ENCODE measurements at places on chromosomes 5 and 9.

DNA sequence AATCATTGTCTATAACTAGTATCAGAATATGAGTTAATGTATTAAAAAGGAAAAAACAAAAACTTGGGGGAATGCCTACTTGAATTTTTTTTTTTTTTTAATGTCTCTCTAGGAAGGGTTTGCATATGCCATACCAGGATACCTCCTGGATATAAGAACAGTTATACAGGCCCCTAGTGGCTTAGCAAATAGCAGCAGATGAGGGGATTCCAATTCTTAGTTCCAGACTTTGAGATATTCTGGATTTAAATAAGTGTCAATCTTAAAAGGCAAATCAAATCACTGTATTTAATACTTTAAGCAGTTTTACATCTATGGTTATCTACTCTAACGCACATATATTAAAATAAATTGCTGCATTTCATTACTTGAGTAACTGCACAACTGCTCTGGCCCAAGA, 1055.5 kb upstream of the DMAC1 start:
- DNase-seq: no peak

- no peak for DNase-seq
These were observed 449.2 kb upstream of the ACTBL2 start for GRCh38 chr5:57931807-57932206.

DNA sequence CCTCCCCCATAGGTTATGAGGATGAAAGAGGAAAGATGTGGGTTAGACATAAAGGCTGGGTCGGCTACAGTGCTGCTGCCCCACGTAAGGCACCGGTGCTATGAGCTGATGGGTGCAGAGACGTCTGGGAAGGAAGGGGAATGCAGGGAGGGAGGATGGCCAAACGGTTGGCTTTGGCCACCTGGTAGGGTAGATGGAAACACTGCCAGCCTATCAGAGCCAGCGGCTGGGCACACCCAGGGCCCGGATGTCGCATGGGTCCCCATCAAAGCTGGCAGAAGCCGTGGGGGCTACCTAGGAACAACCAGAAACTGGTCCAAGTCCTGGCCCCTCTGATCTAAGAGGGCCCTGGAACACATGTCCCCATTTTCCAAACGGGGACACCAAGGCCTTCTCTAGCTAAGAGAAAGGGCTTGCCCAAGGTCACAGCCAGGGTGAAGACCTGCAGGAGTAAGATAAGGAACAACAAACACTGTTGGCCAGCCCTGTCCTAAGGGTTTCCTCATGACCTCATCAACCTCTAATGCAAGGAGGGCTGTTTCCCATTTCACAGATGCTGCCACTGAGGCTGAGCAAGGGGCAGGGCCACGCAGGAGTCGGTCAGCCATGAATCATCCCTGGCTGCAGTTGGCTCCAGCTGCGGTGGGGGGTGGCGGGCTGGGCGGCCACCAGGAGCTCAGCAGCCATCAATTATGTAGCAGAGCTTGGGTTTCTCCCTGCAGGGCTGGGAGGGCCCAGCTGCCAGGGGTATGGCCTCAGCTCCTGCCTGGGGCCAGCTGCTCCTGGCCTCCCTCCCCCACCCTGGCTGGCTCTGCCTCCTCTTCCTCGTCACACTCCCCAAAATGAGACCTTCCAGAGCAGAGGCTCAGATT, 4.9 kb downstream of the SH3GLB2 start:
- peak; percentile 63 for DNase-seq

- no peak for DNase-seq
These were observed 107.3 kb downstream of the ZDHHC21 start for GRCh38 chr9:14585730-14586473.

- no peak for DNase-seq
These were observed 435.7 kb downstream of the MAT2B start for GRCh38 chr5:163941079-163941478.

DNA sequence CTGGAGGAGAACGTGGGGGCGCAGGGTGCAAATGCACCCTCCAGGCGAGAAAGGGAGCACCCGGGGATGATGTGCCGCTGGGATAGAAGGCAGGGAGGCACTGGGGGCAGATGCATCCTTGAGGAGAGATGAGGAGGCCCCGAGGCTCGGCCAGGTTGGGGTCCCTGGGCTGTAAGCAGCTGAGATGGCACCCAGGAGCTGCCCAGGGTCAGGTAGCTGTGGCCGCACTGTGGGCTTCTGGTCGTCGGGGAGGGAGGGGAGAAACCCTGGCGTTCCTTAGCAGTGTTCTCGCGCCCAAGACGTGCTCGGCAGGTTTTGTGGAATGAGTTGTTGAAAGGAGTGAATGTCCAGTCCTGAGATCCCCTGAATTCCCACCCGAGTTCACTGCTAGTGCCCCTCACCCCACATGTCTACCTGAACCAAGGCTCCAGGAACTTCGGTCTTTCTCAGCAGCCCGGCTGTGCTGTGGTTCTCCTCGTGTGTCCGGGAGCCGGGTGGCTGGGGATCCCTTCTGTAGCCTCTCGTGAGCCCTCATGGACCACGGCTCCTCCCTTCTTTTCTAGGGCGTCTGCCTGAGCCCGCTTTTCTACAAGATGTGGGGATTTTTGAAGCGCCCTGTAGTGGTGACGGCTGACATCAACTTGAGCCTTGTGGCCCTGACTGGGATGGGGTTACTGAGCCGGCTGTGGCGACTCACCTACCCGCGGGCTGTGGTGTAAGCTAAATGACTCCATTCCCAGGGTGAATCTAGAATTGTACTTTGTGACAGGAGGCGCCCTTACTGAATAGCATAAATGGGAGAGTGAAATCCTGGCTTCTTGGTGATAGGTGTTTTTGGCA, 1.1 kb downstream of the POMT1 start:
- peak; percentile 43 for DNase-seq

DNA sequence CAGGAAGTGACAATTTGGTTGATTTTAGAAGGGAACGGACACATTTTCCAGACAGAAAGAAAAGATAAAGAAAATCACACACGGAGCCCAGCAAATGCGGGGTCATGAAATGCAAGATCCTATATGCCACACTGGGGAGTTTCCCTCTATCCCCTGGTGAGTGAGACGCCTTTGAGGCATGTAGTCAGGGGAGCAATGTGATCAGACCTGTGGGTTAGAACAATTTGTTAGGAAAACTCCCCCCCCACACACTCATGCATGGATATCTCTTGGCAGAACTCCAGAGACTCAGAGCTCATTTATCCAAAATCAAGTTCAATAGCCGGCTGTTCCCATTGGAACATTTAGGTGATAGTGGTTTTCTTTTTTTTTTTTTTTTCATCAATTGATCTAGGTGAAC, 71.7 kb upstream of the TRIO start:
- DNase-seq: no peak

- DNase-seq: no peak
These were observed 179.8 kb downstream of the PBX3 start for GRCh38 chr9:125926936-125927335.

GRCh38 chr5:122291000-122291901, 20.8 kb upstream of the SNCAIP start:
- no peak for DNase-seq

GRCh38 chr5:168316139-168316578, 24.7 kb downstream of the WWC1 start:
- DNase-seq: peak; percentile 1

GRCh38 chr9:109027176-109027575, 13.9 kb upstream of the CTNNAL1 start:
- DNase-seq: no peak

- no peak for DNase-seq
These were observed 191.6 kb downstream of the C9orf152 start for GRCh38 chr9:110016340-110016739.

DNA sequence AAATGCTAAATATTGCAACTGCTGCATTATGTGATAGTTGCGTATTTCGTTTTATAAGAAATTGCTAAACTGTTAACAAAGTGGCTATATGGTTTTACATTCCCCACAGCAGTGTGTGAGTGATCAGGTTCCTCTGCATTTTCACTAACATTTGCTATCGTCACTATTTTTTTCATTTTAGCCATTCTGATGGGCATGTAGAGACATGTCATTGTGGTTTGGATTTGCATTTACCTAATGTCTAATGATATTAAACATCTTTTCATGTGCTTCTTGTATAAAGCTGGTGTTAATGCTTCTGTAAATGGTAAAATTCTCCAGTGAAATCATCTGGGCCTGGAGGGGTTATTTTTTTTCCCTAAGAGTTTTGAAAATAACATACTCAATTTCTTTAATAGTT, 61.6 kb downstream of the ERCC6L2 start:
- no peak for DNase-seq

- DNase-seq: no peak
These were observed 13.8 kb downstream of the GZMK start for GRCh38 chr5:55037890-55038289.

DNA sequence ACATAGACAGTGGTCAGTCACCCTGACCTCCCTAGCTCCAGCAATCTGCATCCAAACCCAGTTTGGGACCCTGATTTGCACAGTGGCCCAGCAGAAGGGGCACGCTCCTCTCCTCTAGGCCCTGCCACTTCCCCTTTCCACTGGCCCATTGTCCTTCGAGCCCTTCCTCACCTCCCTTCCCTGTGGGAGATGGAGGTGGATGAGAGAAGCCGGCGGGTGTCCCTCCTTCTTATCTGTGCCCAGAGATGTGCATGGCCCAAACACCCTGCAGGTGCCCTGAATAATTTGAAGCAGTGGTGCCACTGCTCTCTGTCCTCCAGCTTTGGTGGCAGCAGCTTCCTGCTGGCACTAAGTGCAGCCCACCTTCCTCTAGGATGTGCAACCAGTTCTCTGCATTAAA, 140.0 kb downstream of the BARX1 start:
- DNase-seq: no peak

DNA sequence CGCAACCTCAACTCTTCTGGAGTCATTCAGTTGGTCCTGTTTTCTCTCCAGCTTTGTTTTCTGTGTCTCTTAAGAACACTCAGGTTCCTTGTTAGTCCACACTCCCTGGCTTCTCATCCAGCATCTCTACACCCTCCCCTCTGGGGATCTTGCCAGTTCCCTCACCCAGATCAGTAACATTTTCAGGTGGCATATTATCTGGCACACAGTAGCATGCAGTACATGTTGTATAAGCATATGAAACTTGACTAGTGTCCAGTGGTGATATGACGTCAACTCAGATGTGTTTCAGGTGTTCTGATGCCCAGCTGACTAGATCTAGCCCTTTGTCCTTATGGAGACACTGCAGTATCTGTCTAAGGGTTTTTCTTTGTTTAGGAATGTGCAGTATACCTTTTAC, 184.3 kb downstream of the ARHGAP26 start:
- DNase-seq: peak; percentile 10

DNA sequence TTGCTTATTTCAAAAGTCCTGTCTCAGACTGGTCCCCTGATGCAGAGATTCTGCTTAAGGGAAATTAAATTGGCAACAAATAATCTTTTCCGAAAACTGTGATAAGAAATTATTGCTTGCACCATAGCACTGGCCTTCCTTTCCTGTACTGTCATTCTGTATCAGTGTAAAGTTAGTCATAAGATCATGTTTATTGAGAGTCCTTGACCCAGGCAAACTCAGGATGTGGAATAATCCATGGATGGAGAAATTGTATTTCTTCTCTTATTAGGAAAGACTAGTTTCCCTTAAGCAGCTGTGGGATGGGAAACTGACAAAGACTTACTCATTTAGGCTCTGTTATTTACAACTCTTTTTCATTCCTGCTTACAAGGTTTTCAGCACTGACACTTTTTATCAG, 83.0 kb upstream of the RANBP6 start:
- DNase-seq: no peak

GRCh38 chr9:113536166-113536482, 72.6 kb downstream of the RGS3 start:
- DNase-seq: no peak

- DNase-seq: no peak
These were observed 455.1 kb upstream of the MPDZ start for GRCh38 chr9:13734601-13735000.

- no peak for DNase-seq
These were observed 532.9 kb upstream of the NUDT12 start for GRCh38 chr5:104095527-104095926.

- DNase-seq: no peak
These were observed 62.6 kb downstream of the ANKRD55 start for GRCh38 chr5:56170557-56170956.

- DNase-seq: no peak
These were observed 13.6 kb upstream of the SPATA31E1 start for GRCh38 chr9:87869082-87869481.
